ENCODE measurements at places on chromosomes 11 and 22. TPM values are rescaled to one million over a fixed set of nuclear protein-coding genes. Genes with fewer than 3 reads are reported as not detected.

PDE2A gene
- 13.6 TPM for polyA plus RNA-seq

IGF2 gene
- 738 TPM for polyA plus RNA-seq

MUC2 gene
- polyA plus RNA-seq: 0.03 TPM

SLC15A3 gene
- polyA plus RNA-seq: 15.7 TPM

TBX1 gene
- 0.42 TPM for polyA plus RNA-seq

- no peak for DNase-seq
These were observed 62.7 kb upstream of the AMPD3 start for GRCh38 chr11:10392095-10393079.

DNA sequence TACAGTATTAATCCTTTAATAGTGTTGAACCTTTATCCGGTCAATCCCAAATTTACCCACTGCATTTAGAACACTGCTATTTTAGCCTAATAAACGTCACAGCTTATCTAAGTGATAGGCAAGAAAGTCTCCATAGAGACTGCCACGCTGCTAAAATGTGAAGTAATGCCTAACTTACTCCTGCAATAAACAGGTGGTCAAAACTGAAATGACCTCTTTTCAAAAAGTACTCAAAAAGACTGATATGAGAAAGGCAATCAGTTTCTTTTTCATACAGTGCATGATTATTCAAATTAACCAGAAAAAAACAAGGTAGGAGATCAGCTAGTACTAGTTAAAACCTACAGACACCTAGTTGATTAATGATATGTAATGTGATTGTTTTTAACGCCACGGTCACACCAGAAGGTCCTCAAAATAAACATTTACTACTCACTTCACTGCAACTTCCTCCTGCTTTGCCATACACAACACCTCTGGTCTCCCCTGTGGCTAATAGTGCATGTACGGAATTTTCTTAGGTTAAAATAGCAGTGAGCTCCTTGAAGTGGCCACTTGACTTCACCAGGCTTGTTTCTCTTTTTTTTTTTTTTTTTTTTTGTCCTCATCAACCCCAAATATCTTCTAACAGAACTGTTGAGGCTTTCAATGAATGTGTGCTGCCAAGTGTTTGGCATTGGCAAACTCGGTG lies 8.8 kb downstream of the ATP5MG start:
- no peak for DNase-seq
